Stimulated activated CD4-positive, alpha-beta T cell treated with anti-CD3 and anti-CD28 coated beads, Interleukin-4, amount 100 ng/mL, for 1 hour (primary cell): ENCODE measurements at places on chromosomes 4 and X.

GRCh38 chr4:34258176-34258575, 1986.1 kb downstream of the ARAP2 start:
- no peak for DNase-seq

GRCh38 chrX:55787727-55788126, 70.2 kb downstream of the RRAGB start:
- no peak for DNase-seq

- no peak for DNase-seq
These were observed 335.5 kb downstream of the ZNF674 start for GRCh38 chrX:46209768-46210167.

DNA sequence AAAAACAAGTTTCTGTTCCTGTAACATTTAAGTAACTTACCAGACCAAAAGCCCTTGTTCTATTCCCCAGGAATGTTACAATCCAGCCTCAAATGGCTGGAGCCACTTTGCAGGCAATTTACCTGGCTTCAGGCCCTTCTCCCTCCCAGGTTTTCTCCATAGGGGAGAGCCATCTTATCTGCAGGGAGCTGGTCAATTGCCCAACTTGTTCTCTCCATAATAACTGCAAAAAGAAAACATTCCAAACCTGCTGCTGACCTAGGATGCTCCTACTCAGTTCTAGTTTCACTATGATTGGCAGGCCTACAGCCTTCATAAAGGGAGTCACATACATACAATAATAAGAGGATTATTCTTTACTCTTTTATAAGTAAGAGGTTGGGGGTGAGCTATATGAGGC, 670.7 kb downstream of the PCDH7 start:
- DNase-seq = no peak

- no peak for DNase-seq
These were observed 115.9 kb upstream of the PDLIM3 start for GRCh38 chr4:185651137-185651677.

DNA sequence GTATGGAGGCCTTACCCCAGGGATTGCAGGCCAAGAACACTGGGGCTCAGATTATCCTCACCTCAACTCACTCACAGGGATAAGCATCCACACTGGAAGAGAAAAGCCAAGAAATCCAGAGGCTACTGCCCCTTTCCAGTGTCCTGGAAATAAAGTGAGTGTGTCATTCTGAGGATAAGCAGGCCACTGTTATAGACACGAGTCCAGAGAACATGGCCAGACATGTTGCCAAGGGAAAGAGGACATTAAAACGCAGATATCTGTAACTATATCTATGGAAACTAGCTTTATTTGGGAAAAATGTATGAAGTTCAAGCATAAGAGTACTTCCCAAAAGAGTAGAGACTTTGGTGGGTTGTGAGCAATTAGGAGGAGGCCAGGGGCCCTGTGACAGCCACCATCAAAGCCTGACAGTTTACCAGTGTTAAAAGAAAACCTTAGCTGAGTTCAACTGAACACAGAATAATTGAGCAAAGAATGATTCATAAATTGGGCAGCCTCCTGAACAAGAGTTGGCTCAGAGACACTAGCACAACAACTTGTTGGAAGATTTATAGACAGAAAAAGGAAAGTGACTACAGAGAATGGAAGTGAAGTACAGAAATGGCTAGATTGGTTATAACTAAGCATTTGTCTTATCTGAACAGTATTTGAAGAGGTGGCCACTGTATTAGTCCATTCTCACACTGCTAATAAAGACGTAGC, 1222.2 kb downstream of the STIM2 start:
- no peak for DNase-seq

DNA sequence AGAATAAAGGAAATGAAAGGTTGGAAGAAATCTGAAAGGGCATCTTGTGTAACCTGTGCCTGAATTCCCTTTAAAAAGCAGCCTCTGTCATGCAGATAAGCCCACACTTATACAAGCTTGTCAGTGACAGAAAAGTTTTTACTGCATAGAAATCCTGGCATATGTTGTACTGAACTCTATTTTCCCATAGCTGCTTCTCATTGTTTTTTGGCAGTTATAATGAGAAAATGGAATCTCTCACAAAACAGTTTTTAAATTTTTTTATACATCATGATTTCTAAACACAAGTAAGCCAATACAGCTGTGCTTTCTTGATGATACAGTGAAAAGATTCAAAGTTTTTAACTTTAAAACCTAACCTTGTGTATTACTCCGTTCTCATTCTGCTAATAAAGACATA, 511.4 kb upstream of the ARX start:
- no peak for DNase-seq

- no peak for DNase-seq
These were observed 6.3 kb upstream of the PGAM4 start for GRCh38 chrX:77975755-77976154.

GRCh38 chr4:8261851-8262535, 7.6 kb upstream of the HTRA3 start:
- no peak for DNase-seq

DNA sequence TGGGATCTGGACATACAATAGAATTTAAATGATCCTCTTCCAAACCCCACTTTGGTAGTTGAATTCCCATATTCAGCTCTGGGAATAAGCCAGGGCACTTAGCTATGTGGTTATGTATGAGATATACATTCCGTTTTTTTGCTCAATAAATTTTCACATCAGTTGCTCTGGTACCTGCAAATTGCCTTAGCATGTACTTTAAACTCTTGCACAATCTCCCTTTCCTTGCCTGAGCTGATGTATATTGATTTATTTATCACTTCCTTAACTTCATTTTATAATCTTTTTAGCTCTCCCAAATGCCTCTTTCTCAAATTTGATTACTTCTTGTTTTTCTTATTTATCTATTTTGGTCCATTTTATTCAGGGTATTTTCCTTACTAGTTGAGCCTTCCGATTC, 90.1 kb upstream of the AGA start:
- no peak for DNase-seq
